8988T (cell line): ENCODE measurements at places on chromosomes 4 and X.
A peak's percentile ranks its signal among the peaks of the same experiment; 100 is the strongest.

- DNase-seq, result no peak
Measured at GRCh38 chr4:19095491-19096046, 1074.0 kb upstream of the LCORL start.

DNA sequence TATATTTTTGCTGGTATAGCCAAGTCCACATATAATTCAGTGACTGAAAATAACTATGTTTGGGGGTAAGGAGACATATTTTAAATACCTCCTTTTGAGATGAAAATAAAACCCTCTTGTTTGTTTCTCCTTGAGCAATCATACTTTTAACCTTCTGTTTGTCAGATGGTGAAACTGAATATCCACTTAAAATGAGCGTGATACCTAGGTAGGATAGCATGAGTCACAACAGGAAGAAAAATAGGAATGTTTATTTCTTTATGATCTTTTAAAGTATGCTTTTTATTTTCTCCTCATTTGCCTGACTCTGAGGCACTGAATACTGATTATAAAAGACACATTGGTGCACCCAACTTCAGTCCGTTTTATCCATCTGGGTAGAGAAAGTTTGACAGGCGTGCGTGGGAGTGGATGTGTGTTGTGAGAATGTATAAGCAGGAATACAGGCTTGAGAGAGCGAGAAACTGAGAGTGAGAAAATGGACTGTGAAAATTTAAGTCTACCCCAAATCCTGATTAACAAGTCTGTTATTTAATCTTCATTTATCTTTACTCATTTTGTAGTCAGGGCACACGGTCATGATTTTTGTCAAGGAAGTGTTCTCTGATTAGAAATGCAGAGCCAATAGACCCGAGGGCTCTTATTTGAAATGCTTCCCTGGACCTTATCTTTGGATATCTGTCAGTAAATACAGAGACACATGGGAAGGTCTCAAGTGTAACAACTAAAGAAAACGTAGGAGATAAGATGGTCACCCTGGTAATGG is 62.1 kb upstream of the ANTXR2 start:
- DNase-seq, result no peak

DNA sequence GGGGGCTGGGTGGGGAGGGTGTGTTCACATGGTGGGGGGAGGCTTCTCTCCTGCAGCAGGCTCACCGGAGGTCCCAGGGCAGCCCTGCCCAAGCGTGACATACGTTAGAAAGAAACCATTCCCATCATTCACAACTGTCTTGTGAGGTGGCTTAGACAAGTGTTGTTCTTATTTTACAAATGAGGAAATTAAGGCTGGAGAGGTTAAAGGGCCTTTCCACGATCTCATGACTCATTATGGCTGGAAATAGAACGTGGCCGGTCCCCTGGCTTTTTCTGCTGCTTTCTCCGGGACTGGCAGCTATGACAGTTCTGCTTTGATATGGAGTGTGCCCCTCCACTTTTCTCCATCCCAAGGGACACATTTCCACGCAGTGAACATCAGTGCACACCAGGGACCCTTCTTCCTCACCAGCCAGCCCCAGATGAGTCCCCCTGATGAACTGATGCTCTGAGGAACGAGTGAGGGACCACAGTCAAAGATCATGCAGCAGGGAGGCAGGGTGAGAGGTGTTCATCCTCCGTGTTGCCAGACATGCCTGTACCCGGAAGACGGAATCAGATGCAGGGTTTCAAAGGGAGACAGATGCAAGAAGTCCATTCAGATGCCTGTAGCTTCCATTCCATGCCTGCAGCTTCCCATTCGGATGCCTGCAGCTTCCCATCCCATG is 64.0 kb upstream of the ACSL1 start:
- no peak for DNase-seq

DNA sequence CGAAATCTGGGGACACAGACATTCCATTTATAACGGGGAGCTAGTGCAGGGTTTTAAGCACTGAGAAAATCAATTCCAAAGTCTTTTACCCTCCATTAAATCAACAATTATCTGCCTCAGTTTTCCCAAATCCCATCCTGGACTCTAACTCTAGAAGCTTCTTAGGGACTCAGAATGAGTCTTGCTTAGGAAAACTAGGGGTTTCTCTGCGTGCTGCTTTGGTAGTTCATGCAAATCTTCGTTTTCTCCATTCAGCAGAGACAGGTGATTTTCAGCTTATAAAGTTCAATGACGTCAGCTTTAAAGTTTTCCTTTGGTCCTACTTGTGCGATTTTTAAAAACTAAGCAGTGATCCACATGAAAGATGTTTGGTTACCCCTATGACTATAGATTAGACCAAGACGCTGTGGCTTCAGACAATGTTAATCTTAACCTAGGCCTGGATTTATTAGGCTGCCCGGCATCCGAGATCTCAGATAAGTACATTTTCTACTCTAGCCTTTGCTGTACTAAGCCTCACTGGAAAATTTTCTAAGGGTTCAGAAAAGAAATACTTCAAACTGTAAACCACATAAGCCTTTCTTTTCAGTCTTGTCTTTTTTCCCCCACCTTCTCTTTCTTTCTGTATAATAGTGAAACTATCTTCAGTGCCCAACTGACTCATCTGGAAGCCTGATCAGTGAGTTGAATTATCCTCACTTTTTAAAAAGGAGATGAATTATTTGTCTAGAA is 121.4 kb upstream of the GATB start:
- DNase-seq, result no peak

DNA sequence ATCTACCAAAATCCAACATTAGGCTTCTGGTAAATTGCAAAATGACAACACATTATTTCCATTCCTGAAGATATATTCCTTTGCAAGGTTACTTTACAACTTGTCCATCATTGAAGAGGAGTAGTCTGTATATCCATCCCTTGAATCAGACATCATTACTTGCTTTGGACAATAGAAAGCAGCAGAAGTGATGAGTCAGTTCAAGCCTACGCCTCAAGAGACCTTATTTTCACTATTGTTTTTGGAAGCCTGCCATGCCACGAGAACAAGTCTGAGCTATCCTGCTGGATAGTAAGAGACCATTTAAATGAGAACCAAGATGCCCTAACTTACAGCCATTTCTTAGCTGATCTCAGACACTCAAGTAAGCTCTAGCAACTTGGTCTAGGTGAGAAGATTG is 246.0 kb upstream of the HHIP start:
- no peak for DNase-seq

DNA sequence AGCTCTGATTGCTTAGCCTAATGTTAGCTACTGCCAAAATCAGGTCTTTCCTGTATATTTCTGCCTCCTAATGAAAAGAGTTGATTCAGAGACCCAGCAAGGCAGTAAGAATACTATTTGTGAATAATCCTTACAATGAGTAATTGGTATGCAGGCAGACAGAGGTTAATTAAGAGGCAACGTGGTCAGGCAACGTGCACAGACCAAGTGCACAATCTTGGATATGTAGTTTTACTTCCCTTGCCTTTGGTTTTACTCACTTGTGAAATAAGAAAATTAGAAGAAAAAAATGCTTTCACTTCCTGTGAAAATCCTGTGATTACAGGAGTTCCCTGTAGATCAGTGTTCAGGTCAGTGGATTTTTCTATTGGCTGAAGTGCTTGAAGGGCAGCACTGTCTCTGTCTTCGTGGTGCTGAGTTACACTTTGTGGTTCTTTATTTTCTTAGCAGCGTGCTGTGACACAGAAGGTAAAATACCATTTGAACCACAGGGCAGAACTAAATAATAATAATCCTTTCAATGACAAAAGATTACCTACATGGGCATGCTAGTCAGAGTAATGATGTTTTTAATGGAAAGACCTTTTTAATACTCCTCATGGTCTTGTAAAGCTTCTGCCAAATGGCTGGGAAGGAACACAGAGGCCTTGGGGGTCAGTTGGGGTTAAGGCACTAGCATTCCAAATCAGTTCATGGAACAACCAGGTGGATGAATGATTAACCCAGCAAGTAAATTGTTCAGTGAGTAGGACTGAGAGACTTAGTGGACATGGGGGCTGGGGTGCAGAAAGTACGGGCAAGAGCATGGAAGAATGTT is 430.9 kb downstream of the MAPK10 start:
- DNase-seq, result no peak

DNA sequence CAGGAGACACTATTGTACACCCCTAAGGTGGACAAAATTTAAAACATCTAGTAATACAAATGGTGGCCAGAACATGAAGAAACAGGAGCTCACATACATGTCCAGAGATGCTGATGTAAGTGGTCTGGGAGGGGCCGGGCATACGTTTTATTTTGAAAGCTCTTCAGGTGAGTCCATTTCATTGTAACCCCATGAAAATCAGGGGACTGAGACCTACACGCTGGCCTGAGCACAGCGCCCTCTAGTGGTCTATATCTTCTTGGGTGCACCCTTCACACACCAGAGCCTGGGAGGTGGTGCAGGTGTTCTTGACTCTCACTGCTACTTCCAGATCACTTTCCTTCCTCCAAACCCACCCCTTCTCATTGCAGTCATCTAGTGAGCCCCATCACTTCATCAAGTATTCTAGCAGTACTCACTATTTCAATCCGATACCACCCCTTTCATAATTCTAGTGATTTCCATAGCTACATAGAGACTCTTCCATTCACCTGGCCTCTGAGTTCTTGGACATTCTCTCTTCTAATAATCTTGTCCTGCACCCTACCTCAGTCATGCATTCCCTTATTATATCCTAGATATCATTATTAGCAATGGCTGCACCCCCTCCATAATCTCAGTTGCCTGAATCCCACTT is 4.3 kb upstream of the TLR6 start:
- DNase-seq, result peak; percentile 30

DNA sequence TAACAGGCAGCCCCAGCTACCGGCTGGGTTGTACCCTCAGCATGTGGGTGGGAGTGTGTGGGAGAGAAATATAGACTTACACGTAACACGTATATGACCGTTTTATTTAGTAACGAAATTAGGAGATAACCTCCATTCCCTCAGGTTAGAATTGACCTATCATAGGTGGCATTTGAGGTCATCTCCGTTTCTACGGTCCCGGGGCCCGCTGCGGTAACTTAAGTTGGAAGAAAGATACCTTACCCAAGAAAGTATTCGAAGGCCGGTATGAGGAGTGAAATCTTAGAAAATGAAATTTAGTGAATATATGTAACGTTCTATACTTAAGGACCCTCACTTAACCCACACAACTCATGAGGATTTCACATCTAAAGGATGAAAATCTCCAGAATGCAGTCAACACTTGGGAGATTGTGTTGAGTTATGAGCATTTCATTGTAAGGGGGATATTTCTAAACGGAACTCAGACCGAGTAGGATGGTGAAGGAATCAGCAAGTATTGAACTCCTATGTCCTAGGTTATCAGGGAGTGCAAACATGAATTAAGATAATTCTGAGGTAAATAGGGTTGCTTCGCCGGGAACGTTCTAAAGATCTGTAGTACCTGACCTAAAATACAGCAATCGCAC is 891 bp downstream of the CISD2 start:
- no peak for DNase-seq

- DNase-seq, result no peak
Measured at GRCh38 chr4:116925900-116926457, 159.4 kb downstream of the TRAM1L1 start.

- no peak for DNase-seq
Measured at GRCh38 chr4:138300616-138301015, 58.5 kb upstream of the SLC7A11 start.

DNA sequence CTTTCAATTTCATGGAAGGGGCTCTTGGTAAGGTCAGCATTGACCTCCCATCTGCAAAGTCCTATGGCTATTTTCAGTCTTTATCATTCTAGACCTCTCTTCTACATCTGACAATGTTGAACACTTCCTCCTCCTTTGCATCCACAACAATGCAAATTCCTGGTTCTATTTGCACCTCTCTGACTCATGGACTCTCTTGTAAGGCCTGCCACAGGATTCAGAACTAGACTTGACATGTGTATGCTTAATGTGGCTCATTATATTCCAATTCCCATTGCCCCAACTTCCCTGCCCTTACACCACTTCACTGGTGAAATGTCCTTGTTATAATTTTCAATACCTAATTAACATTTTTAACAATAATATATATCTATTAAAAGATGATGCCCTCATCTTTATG is 314.3 kb upstream of the FGF13 start:
- no peak for DNase-seq

DNA sequence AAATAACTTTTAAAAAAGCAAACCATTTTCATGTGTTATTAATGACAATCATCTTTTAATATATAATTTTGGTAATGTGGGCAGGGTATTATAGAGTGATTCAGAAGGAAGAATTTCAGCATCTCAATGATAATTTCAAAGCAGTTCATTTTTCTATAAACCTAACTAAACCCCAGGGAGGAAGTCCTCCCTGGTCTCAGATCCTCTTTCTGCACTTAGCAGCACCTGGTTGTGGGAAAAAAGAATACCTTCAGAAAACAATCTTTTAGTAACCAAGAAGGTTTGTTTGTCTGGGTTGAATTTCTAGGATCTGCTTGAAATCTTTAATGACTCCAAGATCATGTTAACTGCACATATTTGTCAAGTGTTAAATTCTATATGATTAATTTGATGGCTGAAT is 29.9 kb downstream of the DKK2 start:
- no peak for DNase-seq

GRCh38 chrX:56618323-56618722 is 54.9 kb downstream of the UBQLN2 start:
- no peak for DNase-seq

DNA sequence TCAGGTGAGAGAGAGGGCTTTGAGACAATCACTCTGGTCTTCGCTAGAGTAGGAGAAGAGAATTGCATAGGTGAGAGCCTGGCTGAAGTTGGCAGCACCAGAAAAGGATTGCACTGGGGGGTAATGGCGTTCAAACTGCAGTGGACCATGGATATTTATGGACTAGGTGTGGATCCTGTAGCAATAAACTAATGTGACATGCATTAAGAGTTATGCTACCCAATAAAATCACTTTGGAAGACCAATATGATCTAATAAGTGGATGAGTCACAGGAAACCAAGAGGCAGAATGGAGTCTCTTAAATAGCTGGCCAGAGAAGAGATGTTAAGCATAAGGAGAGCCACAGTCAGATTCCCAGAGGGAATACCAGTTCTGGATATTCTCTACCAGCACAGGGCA is 259.8 kb downstream of the FBXO8 start:
- DNase-seq, result no peak

DNA sequence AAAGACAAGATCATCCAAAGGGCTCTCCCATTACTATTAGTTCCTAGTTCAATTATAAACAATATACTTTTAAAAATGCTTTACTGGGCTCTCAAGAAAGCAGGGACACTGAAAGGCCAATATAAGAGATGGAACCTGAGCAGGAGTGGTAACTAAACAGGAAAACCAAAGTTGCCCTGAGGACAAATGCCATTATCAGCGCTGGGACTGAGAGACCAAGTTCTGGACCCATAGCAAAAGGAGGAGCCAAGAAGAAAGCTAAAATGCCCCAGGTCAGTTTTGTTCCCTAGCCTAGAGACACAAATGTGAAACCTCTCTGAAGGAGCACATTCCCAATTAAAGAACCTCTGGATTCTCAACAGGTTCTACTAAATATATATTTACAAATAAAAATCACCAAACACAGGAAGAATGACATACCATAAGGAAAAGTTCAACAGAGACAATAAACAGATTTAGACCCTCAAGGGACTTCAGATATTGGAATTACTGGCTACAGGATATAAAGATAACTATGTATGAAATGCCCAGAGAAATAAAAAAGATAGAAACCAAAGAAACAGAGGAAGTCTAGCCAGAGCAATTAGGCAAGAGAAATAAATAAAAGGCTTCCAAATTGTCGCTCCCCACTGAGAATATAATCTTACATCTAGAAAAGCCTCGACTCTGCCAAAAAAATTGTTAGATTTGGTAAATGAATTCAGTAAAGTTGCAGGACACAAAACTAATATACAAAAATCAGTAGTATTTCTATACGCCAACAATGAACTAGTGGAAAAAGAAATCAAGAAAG is 67.1 kb downstream of the KLHL8 start:
- DNase-seq, result no peak
